ENCODE measurements at places on chromosomes 1 and 21.

DNA sequence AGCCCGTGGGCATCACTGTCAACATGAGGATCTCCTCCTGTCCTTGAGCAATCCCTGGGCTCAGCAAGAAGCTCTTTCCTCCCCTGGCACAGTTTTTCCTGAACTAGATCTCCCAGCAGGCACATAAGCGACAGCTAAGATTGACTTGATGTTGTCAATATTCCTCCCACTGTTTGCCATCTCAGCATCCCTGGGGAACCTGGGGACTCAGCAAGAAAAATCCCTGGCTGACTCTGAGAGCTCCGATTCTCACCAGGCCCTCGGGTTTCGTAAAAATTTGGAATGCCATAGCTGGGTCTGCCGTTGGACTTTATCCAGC is 687.2 kb downstream of the MATN1 start:
- DNase-seq, result no peak

GRCh38 chr1:203934651-203935050 is 73.3 kb downstream of the SNRPE start:
- no peak for DNase-seq

GRCh38 chr1:45809761-45810160 is 6.3 kb downstream of the MAST2 start:
- DNase-seq, result no peak

DNA sequence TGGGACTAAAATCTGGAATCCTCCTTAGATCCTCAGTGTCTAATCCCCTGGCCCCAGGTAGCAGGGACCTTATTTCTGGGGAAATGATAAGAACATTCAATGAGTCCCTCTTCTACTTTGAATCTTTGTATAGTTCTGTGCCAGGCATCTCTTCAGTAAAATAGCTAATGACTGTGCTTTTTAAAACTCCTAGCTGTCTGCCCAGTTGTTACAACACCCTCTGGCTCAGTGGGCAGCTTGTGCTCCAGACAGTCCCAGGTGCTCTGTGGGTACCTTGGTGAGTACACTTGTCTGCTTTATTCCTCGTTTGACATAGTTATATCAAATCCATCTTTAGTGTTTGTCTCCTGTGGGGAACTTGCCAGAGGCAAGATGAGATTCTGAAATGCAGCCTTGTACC is 18.0 kb downstream of the TGFB2 start:
- DNase-seq, result no peak

GRCh38 chr1:228873709-228874108 is 138.4 kb downstream of the RHOU start:
- DNase-seq, result no peak

DNA sequence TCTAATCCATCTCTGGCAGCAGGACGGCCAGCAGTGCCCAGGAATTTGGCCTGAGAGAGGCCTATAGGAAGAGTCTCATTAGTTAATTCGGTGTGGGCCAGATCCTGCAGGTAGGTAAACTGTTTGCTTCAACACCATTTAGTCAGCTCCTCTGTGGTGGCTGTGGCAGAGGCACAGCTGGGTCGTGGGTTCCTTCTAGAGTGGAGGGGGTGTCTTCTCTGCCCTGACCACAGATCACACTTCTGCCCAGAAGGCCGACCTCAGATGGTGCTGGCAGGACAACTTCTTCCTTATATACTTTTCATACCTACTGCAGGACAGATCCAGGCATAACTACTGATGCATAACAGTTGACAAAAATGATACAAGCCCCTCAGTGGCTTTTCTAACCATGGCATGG is 281.4 kb downstream of the RPS6KC1 start:
- DNase-seq, result no peak

DNA sequence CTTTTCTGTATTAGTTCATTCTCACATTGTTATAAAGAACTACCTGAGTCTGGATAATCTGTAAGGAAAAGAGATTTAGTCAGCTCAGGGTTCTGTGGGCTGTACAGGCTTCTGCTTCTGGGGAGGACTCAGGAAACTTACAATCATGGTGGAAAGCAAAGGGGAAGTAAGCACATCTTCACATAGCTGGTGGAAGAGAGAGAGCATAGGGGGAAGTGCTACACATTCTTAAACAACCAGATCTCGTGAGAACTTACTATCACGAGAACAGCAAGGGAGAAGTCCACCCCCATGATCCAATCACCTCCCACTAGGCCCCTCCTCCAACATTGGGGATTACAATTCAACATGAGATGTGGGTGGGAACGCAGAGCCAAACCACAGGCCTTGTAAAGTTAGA is 37.9 kb upstream of the AHCTF1 start:
- DNase-seq, result no peak

DNA sequence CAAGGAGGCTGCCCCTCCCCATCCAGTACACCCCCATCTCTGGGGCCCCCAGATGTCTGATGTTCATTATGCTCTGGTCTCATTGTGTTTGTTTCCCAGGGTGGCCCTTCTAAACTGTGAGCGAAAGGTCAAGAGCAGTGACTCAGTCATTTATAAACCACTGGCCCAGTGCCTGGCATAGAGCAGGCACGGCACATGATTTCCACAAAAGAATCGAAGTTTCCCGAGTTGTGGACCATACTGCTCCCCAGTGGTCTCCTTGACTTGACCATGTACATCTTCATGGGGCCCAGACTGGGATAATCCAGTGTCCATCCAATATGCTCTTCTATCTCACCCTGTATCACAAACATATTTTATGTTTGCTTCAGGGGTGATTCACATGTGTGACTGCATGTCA is 153.3 kb downstream of the NR5A2 start:
- DNase-seq, result no peak

DNA sequence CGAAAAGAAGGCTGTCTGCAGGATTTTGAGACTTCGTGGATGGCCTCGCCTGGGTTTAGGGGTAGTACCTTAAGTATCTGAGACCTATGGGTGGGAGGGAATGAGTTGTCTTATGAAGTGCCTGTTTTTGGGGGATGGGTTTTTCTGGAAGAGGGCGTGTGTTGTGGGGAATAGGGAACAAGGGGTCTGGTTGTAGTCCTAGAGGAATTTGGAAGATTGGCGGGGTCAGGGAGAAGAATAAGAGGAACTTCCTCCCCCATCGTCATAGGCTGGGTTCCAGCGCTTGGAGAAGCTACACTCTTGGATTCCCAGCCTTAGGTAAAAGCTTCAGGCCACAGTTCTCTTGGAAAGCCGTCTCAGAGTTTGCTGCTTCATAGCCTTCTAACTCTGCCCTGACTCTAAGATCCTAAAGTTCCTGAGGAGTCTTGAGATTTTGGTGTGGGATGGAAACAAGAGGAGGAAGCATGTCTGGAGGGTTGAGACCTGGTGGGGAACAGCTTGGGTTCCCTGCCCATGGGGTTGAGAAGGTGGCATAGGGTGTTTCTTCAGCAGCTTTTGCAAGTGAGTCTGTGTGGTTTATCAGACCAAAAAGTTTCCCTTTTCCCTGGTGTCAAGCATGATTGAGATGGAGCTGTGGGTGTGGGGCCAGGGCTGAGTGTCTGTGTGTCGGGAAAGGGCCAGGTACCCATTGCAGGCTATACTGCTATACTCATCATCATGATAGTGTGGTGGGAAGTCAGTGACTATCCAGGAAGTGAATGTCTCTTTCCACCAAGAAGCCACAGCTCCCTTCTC is 1.8 kb downstream of the VANGL2 start:
- DNase-seq, result no peak

DNA sequence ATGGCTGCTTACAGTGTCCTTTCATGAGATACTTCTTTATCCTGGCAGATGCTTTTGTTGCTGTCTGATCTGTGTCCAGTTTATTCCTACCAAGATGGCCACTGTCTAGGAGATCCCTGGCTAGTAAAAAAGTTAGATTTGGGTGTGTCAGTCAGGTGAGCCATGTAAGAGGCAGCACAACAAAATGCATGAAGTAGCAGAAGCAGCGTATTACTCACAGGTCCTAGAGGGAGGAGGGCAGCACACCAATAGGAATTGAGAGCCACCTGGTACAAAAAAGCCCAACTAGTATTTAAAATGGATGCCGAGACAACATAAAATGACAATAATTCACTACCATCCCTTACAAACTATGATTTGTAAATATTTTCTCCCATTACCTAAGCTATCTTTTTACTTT is 22.8 kb upstream of the ZNF697 start:
- no peak for DNase-seq
